Body of pancreas (tissue), 4 donors: ENCODE measurements at places on chromosomes 16 and 17. TPM values are rescaled to one million over a fixed set of nuclear protein-coding genes. Genes with fewer than 3 reads are reported as not detected.
A peak's percentile ranks its signal among the peaks of the same experiment; 100 is the strongest.

Gene TP53TG3C
- not detected for total RNA-seq

Gene MRC2
- 22.1 TPM for total RNA-seq

Gene FNDC8
- total RNA-seq, result not detected

Gene CD300E
- total RNA-seq, result not detected

Gene P2RX5
- 0.99 TPM for total RNA-seq

Gene ZC3H7A
- total RNA-seq, result 49.5 TPM

Gene GAS7
- total RNA-seq, result 20.1 TPM

Gene VAMP2
- total RNA-seq, result 16.3 TPM

Gene CACNG5
- not detected for total RNA-seq

Gene PLA2G10
- total RNA-seq, result not detected

- DNase-seq, result no peak
These were observed 55.4 kb upstream of the ACSF3 start for GRCh38 chr16:89038221-89038721.

DNA sequence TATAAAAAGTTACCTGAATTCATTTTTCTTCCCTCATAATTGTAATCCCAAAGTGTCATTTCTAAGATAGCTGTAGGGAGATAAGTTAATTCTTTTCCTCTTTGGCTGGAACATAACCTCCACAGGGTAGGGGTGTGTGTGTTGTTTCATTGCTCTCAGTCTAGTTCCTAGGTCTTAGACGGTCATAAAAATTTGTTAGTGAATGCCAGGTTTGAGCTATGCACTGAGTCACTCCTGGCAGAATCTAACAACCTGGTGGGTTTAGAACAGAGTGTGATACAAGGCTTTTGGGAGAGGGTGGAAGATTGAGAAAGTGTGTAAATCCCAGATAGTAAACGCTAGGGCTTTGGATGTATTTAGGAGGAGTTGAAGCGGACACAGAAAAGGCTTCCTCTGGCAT lies 894 bp upstream of the PHKG2 start:
- no peak for DNase-seq

- no peak for DNase-seq
These were observed 17.7 kb upstream of the SMURF2 start for GRCh38 chr17:64679710-64680216.

- no peak for DNase-seq
These were observed 7.2 kb downstream of the DLX3 start for GRCh38 chr17:49987681-49988441.

GRCh38 chr17:6912110-6913051 lies 80.9 kb upstream of the TEKT1 start:
- no peak for DNase-seq

DNA sequence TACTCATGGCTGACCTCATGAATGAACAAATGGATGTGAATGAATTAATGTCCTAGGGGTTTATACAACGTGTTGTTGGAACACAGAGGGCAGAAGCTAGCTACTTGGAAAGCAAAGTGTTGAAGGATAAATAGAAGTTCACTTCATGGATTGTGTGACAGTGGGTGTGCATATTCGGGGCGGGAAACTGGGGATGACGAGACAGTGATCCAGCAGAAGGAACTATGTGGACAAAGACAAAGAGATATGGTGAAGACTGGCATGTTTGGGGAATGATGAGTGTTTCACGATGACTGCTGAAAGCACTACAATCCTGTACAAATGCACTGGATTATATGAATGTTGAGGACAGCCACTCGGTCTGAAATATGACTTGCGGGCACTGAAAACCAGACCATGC lies 250.5 kb upstream of the C16orf82 start:
- no peak for DNase-seq

DNA sequence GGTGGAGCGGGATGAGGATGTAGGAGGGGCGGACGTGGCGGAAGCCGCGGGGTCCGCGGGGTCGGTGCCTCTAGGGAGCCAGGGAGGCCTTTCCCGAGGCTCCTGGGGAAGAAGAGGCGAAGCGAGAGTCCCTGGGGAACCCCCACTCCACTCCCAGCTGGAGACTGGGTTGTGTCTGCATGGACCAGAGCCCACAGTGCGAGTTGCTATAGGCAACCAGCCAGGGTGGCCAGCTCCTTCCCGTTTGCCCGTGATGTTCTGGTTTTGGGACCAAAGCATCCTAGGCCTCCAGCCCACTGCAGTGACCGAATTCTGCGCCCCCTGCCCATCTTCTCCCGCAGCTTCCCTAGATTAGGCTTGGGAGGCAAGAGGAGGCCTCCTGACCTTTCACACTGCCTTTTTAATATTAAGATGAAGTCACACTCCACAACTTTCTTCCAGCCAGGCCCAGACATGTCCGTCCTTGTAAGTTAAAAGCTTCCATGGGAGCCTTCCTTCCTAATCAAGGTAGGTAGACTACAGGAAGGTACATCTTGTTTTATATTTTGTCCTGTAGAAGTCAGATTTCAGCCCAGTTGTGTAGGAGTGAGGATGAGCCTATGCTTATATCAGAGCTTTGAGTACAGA lies 469 bp downstream of the AMZ2 start:
- DNase-seq, result peak; percentile 60

- no peak for DNase-seq
These were observed 192.9 kb upstream of the C17orf78 start for GRCh38 chr17:37182786-37183465.

DNA sequence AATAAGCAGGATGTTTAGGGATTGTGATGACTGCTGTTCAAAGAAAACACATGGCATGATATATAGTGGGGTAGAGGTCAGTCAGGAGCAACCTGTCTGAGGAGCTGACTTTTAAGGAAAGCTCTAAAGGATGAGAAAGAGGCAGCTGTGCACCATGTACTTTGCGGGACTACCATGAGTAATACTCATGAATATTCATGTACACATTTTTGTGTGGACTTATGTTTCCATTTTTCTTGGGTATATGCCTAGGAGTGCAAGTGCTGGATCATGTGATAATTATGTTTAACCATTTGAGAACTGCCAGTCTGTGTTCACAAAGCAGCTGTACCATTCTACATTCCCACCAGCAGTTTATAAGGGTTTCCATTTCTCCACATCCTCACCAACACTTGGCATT lies 35.8 kb downstream of the BEAN1 start:
- no peak for DNase-seq

DNA sequence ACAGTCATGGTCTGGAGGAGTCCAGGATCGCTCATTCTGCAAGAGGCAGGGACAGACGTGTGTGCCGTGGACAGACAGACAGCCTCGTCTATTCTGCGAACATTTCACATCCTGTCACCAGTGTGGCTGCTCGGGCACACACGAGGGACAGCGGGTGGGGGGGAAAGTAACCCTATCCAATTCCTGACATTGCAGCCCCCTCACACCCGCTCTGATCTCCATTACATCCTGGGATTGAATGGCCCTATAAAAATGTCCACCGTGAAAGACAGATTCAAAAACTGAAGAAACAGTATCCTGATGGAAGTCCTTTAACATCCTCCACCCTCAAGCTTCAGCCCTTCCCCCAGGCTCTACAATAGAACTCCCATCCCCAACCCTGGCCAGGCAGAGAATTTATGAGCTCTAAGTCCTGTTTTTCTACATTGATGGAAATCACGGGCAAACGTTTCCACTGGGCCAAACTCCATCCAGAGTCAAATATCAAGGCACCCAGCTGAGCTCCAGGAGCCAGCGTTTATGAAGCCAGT lies 39.4 kb downstream of the HS3ST3A1 start:
- no peak for DNase-seq

DNA sequence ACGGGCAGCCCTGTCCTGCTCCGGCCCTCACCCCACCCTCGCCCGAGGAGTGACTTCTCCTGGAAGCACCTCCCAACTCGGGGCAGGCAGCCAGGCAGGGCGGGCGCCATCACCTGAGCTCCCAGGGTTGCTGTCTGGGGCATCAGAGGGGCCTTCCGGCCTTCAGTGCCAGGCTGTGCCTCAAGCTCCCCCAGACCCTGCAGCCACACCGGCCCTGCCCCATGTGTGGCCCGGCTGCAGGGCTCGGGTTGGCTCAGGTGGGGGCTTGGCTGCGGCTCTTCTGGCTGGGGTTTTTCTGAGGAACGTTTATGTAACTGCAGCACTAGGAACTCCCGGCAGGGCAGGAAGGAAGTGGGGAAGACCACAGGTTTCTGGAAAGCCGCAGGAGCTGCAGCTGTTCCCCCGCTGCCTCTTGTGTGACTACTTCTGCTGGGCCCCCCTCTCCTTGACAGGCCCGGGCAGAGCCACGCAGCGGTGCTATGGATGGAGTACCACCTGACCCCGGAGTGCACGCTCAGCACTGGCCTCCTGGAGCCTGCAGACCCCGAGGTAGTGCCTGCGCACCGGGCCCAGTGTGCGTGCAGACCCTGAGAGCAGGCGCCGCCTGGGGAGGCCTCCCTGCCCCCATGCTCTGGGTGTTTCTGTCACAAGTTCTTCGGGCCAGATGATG lies 45.6 kb downstream of the PRMT7 start:
- no peak for DNase-seq

GRCh38 chr17:77382356-77382911 lies 241.7 kb downstream of the SEC14L1 start:
- DNase-seq, result no peak
